Uterine smooth muscle cell (primary cell): ENCODE measurements at places on chromosomes 3 and 15. TPM values are rescaled to one million over a fixed set of nuclear protein-coding genes. Genes with fewer than 3 reads are reported as not detected.

Gene CYP11A1
- under 0.01 and 0.11 TPM in 2 replicates for total RNA-seq

Gene DLEC1
- 0.11 and 0.12 TPM in 2 replicates for total RNA-seq

Gene FSD2
- total RNA-seq, result not detected in 2 replicates

Gene GRAMD2A
- total RNA-seq, result 0.33 and 0.50 TPM in 2 replicates

Gene GREM1
- total RNA-seq, result 94.3 and 684 TPM in 2 replicates

Gene CLEC3B
- 0.25 TPM in 1 of 2 replicates, not detected in the other for total RNA-seq

Gene CLDN16
- 0.12 TPM in 1 of 2 replicates, not detected in the other for total RNA-seq

Gene LXN
- 196 and 234 TPM in 2 replicates for total RNA-seq

Gene GOLGA6B
- total RNA-seq, result not detected in 2 replicates
